ENCODE measurements at places on chromosomes 3 and 15. TPM values are rescaled to one million over a fixed set of nuclear protein-coding genes. Genes with fewer than 3 reads are reported as not detected.

GABRB3 gene
- not detected for total RNA-seq

- no peak overlapping the region for H3K27ac ChIP-seq
- no peak overlapping the region for H3K4me3 ChIP-seq
- H3K36me3 ChIP-seq, result no peaks in the 10 kb centered on the region
- DNase-seq, result no peak
- H3K4me1 ChIP-seq, result peaks cover 9% of the 10 kb centered on the region
Measured at GRCh38 chr15:52462806-52463360, 65.8 kb downstream of the MYO5A start.

DNA sequence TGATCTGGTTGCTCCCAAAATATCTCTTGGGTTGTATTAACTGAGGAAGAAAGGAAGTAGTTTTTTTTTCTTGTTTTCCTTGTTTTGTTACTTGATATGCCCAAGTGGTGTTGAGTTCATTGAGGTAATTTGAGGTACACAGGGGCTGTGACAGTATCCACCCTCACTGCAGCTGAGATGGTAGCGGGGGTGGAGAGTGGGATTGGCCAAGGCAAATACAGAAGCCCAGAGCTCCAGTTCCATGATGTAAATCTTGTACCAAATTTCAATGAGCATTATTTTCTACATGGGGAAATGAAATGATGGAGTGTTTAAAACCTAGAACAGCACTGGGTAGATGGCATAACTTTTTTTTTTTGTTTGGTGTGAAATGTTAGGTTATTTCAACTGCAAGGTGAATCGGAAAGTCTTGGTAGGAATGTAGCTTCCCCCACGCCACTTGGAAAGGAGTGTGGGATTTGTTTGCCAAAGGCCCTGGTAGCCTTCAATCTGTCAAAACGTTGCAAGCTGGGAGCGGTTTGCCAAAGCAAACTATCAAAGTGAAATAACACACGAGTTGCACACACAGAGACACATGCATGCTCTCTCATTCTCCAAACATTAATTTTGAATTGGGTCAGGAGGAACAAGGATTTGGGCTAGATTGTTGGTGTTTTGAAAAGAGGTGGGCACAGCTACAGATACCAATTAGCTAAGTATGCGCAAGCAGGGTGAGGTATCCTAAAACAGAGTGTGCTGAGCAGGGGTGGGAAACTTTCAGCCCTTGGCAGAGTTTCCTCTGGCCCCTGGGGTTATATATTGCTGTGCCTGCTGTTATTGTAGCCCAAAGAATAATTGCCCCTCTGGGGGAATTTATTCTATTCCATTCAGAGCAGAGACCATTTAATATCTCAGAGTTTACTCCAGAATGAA is 34.6 kb downstream of the THSD4 start:
- H3K4me1 ChIP-seq, result peaks cover 35% of the 10 kb centered on the region
- DNase-seq, result no peak
- H3K27ac ChIP-seq, result no peak overlapping the region
- H3K27me3 ChIP-seq, result no peaks in the 10 kb centered on the region

MAGI1 gene
- total RNA-seq, result 47.1 TPM

- DNase-seq, result no peak
- H3K27me3 ChIP-seq, result no peaks in the 10 kb centered on the region
- no peaks in the 10 kb centered on the region for H3K36me3 ChIP-seq
- H3K27ac ChIP-seq, result no peak overlapping the region
- no peaks in the 10 kb centered on the region for H3K4me1 ChIP-seq
Measured at GRCh38 chr3:60153221-60153999, 1097.8 kb downstream of the FHIT start.

DNA sequence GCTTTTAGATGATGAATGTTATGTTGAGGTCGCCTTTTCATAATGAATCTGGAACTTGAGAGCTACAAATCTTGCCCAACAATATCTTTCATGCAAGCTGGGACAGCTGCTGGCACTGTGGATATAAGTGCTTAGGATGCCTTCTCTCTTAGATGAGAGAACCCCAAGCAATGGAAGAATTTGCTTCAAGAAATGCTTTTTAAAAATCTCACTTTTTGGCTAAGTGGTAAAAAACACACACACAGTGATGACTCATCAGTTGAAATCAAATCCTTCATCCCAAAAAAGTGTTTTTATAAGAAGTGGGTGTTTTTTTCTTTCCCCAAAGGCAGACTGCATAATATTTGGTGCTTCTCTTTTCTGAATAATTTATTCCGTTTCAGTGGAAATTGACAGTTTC is 38.4 kb upstream of the GALNT15 start:
- H3K27me3 ChIP-seq, result no peaks in the 10 kb centered on the region
- H3K4me3 ChIP-seq, result no peak overlapping the region
- H3K27ac ChIP-seq, result peak overlapping the region; percentile 91
- H3K4me1 ChIP-seq, result peaks cover 29% of the 10 kb centered on the region
- DNase-seq, result no peak

DNA sequence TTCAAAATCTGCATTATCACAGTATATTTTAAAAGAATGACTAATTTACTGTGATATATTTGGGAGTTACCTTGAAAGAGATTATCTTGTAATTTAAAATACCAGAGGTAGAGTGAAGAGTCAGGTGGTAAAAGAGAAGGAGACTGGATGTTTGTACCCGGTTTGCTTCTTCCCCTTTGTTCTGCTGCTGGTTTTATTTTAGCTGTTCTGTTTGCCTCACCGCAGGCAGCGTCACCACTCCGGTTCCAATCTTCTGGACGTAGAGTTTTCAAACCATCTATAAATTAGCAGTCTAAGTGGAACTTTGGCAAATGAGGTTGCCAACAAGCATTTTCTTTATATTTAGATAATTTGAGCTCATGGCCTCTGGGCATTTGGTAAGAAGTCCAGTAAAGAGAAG is 38.2 kb downstream of the PPARG start:
- no peak for DNase-seq
- H3K36me3 ChIP-seq, result no peaks in the 10 kb centered on the region
- no peak overlapping the region for H3K4me3 ChIP-seq
- H3K27me3 ChIP-seq, result no peaks in the 10 kb centered on the region

DNA sequence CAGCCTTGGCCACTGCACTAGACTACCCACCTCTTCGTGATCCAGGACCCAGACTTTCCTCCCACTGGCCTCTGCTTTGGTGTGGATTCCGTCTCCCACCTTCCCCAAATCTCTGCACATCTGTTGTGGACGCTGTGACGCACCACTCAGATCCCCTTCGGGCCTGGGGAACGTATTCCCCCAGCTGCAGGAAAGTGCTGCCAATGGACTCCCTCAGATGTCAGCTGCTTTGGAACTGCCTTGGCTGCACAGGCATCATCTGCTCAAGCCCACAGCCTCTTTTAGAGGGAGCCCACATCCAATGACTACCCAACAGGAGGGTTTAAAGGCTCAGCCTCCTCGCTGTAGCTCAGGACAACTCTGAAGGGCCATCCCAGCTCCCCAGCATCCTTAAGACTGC is 134.2 kb upstream of the RAD18 start:
- no peak for DNase-seq
- no peaks in the 10 kb centered on the region for H3K27me3 ChIP-seq
- no peak overlapping the region for H3K4me3 ChIP-seq

SPPL2A gene
- 147 TPM for total RNA-seq

RBMS3 gene
- 70.0 TPM for total RNA-seq

- H3K36me3 ChIP-seq, result no peaks in the 10 kb centered on the region
- peaks cover 5% of the 10 kb centered on the region for H3K4me1 ChIP-seq
Measured at GRCh38 chr3:23888617-23889228, 28.1 kb downstream of the NKIRAS1 start.

GRCh38 chr3:68090571-68090970 is 436.2 kb upstream of the SUCLG2 start:
- no peak overlapping the region for H3K4me3 ChIP-seq
- H3K36me3 ChIP-seq, result no peaks in the 10 kb centered on the region
- no peaks in the 10 kb centered on the region for H3K27me3 ChIP-seq
- H3K4me1 ChIP-seq, result no peaks in the 10 kb centered on the region
- DNase-seq, result no peak
- no peak overlapping the region for H3K27ac ChIP-seq

- no peaks in the 10 kb centered on the region for H3K27me3 ChIP-seq
- no peak overlapping the region for H3K27ac ChIP-seq
- peaks cover 13% of the 10 kb centered on the region for H3K4me1 ChIP-seq
- no peak for DNase-seq
- H3K36me3 ChIP-seq, result no peaks in the 10 kb centered on the region
- H3K4me3 ChIP-seq, result no peak overlapping the region
Measured at GRCh38 chr15:100346866-100347512, 5.2 kb upstream of the ADAMTS17 start.

- no peak overlapping the region for H3K4me3 ChIP-seq
- H3K36me3 ChIP-seq, result no peaks in the 10 kb centered on the region
- no peak for DNase-seq
- H3K4me1 ChIP-seq, result peaks cover 5% of the 10 kb centered on the region
- no peaks in the 10 kb centered on the region for H3K27me3 ChIP-seq
Measured at GRCh38 chr3:125062904-125063618, 7.3 kb upstream of the HEG1 start.

- no peaks in the 10 kb centered on the region for H3K36me3 ChIP-seq
- DNase-seq, result no peak
- H3K27me3 ChIP-seq, result no peaks in the 10 kb centered on the region
- no peak overlapping the region for H3K4me3 ChIP-seq
Measured at GRCh38 chr15:59256482-59256881, 49.8 kb downstream of the LDHAL6B start.

DNA sequence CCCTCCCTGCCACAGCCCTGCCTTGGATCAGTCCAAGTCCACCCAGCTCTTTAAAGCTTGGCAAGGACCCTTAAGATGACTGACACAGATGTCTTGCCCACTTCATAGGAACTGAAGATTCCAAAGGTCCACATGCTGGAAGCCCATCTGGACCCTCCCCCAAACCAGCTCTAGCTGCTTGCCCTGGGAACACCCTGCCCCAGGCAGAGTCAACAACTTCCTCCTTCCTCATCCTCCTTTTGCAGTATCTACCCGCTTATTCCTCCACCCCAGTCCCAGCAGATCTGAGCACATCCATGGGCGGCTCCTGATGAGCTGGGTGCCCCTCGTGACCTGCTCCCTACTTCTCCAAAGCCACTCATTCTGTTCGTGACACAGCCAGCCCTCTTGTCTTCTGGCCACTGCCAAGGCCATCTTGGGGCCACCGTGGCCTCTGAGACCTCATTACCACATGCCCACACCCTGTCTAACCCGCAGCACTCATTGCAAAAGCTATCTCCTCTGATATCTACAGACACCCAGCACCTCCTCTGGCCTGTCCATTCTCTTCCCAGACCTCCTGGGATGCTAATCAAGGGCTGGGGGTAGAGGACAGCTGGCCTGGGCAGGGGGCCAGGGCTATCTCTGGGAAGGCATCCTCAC is 2.0 kb upstream of the PFKFB4 start:
- H3K4me3 ChIP-seq, result no peak overlapping the region
- peak overlapping the region; percentile 1 for H3K27ac ChIP-seq
- no peaks in the 10 kb centered on the region for H3K36me3 ChIP-seq
- H3K4me1 ChIP-seq, result peaks cover 47% of the 10 kb centered on the region
- DNase-seq, result no peak

MKRN2OS gene
- total RNA-seq, result not detected

DNA sequence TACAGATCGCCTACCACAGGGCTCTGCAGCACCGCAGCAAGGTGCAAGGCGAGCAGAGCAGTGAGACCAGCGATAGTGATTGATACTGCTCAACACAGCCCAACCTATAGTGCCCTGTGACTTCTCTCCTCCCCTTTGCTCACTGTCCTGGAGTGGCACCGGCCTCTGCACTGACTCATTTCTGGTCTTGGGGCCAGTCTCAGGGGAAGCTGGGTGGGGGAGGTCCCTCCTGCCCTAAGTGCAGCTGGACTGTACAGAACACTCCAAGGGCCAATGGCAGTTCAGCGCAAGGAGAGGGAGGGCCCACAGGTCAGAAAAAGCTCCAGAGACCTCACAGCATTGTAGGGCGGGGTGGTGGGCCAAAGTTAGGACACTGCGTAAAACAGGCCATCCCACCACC is 2.5 kb upstream of the OGG1 start:
- H3K27ac ChIP-seq, result no peak overlapping the region
- peaks cover 28% of the 10 kb centered on the region for H3K4me1 ChIP-seq
- DNase-seq, result no peak
- no peaks in the 10 kb centered on the region for H3K27me3 ChIP-seq

- H3K36me3 ChIP-seq, result no peaks in the 10 kb centered on the region
- H3K4me1 ChIP-seq, result no peaks in the 10 kb centered on the region
- no peaks in the 10 kb centered on the region for H3K27me3 ChIP-seq
- H3K4me3 ChIP-seq, result no peak overlapping the region
Measured at GRCh38 chr3:130831719-130832400, 62.0 kb upstream of the ATP2C1 start.

SORD gene
- total RNA-seq, result 20.4 TPM

SLC9C1 gene
- not detected for total RNA-seq

GRCh38 chr3:143648708-143649107 is 199.6 kb downstream of the SLC9A9 start:
- peaks cover 7% of the 10 kb centered on the region for H3K36me3 ChIP-seq
- H3K27ac ChIP-seq, result no peak overlapping the region
- H3K4me3 ChIP-seq, result no peak overlapping the region
- peaks cover 3% of the 10 kb centered on the region for H3K4me1 ChIP-seq
- no peaks in the 10 kb centered on the region for H3K27me3 ChIP-seq

C3orf62 gene
- 17.9 TPM for total RNA-seq

- DNase-seq, result no peak
- H3K27me3 ChIP-seq, result no peaks in the 10 kb centered on the region
- no peaks in the 10 kb centered on the region for H3K4me1 ChIP-seq
- H3K4me3 ChIP-seq, result no peak overlapping the region
- no peak overlapping the region for H3K27ac ChIP-seq
Measured at GRCh38 chr3:170346481-170347392, 10.8 kb upstream of the SKIL start.

GRCh38 chr3:183377307-183377959 is 51.0 kb downstream of the MCF2L2 start:
- H3K4me3 ChIP-seq, result no peak overlapping the region
- no peaks in the 10 kb centered on the region for H3K4me1 ChIP-seq
- no peaks in the 10 kb centered on the region for H3K36me3 ChIP-seq
- no peaks in the 10 kb centered on the region for H3K27me3 ChIP-seq

DNA sequence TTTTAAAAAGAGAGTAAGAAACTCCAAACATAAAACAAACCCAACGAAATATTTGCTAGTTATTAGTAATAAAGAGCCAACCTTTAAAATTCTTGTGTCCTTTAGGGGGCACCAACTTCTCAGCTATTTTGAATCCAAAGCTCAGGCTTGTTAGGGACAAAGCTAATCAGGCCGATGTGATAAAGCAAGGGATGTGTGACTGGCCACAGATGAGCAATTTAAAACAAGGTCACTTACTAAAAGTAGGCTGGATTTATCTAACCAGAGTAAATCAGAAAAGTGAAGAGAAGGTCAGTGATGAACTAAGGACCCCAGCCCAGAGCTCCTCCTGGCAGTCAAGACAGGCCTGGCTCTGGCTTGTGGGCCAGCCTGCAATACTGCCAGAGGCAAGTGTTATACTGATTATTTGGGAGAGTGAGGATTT is 108.5 kb downstream of the CYP19A1 start:
- no peaks in the 10 kb centered on the region for H3K36me3 ChIP-seq
- no peak overlapping the region for H3K4me3 ChIP-seq
- no peak overlapping the region for H3K27ac ChIP-seq
- DNase-seq, result no peak

- no peak overlapping the region for H3K4me3 ChIP-seq
- H3K27ac ChIP-seq, result no peak overlapping the region
- DNase-seq, result no peak
- no peaks in the 10 kb centered on the region for H3K36me3 ChIP-seq
- H3K4me1 ChIP-seq, result no peaks in the 10 kb centered on the region
- H3K27me3 ChIP-seq, result no peaks in the 10 kb centered on the region
Measured at GRCh38 chr15:41862515-41863116, 24.0 kb downstream of the PLA2G4B start.
